ENCODE measurements at places on chromosomes 2 and 18.

DNA sequence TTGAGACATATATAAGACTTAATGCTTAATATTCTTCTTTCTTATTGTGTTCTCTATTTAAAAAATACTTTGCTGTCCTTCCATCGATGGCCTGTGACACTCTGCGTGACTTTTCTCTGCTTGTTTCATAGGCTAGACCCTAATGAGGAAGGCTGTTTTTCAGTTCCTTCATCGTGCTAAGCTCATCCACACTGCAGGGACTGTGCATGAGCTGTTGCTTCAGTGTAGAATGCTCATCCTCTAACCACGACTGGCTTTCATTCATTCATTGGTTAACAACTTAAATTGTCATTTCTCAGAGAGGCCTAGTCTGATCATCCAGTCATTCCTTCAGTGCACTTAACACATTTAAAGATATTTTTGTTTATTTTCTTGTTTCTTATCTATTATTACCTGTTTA, 134.4 kb downstream of the CCDC85A start:
- no peak for DNase-seq

DNA sequence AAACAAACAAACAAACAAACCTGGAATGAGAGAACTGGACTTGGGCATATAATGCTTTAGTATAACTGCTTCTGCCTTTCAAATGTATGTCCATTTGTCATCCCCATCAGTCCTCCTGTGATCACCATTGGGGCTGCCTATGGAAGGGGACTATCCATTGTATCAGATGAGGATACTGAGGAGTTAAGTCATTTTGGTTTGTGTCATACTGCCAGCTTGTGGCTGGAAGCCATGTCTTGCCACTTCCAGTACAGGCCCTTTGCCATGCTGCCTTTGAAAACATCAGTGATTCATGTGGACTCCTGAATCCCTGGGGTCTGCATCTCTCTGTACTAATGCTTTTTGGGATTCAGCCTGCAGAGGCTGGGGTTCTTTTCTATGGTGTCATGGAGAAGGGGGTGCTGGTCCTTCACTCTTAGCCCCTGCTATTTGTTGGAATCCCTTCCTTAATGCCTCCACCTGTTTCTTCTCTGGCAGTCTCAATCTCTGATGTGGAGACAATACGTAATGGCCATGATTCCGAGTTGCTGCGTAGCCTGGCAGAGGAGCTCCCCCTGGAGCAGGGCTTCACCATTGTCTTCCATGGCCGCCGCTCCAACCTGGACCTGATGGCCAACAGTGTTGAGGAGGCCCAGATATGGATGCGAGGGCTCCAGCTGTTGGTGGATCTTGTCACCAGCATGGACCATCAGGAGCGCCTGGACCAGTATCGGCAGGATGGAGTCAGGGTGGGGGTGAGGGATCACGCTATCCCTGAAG, 10.6 kb downstream of the PLCD4 start:
- peak; percentile 40 for DNase-seq

- no peak for DNase-seq
Measured at GRCh38 chr2:44943031-44943692, 1.7 kb downstream of the SIX3 start.

GRCh38 chr2:217824223-217824622, 178.6 kb downstream of the TNS1 start:
- no peak for DNase-seq

DNA sequence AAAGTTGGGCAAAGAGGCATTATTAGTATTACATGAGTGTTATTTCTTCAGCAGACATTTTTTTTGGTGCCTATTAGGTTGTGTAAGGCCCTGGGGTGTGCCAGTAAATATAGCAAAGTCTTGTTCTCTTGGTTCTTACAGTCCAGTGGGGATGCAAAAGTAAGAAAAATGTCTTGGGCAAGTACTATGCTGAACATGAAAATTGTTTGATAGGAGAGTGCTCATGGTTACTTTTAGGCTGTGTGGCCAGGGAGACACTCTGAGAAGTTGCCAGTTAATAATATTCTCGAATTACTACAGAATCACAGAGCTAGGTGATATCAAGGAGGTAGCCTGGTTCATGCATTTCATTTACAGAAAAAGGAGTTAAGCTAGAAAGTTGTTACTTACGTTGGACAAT, 1.9 kb downstream of the AGFG1 start:
- no peak for DNase-seq

DNA sequence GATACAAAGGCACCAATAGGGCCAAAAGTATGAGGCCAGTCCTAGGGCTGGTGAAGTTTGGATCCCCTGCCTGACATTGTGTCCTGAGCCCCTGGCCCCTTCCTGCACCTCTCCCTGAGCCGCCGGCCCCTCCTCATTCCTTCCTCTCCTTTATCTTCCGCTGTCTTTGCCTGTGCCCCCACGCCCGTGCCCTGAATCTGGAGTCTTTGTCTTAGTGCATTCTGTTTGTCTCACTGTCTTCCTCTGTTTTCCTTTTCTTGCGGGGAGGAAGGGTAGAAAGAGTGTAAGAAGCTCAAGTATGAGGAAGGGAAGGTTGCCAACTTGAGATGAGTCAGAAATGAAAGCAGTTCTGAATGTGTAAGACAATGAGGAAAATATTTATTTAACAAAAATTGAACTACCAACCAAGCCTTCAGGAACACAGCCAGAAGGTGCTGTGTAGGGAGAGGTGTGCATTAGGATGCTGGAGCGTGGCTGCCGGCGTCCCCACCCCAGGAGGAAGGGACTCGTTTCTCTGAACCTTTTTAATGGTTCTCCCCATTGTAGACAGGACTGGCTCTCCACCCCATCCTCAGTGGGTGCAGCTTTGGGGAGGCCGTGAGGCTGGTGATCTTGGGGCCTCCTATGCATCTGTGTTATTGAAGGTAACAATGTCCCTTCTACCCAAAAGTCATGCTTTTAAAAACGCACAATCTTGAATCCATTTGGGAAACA, 133.1 kb downstream of the NEDD4L start:
- DNase-seq: peak; percentile 63

- no peak for DNase-seq
Measured at GRCh38 chr2:144464730-144465129, 55.2 kb downstream of the ZEB2 start.

DNA sequence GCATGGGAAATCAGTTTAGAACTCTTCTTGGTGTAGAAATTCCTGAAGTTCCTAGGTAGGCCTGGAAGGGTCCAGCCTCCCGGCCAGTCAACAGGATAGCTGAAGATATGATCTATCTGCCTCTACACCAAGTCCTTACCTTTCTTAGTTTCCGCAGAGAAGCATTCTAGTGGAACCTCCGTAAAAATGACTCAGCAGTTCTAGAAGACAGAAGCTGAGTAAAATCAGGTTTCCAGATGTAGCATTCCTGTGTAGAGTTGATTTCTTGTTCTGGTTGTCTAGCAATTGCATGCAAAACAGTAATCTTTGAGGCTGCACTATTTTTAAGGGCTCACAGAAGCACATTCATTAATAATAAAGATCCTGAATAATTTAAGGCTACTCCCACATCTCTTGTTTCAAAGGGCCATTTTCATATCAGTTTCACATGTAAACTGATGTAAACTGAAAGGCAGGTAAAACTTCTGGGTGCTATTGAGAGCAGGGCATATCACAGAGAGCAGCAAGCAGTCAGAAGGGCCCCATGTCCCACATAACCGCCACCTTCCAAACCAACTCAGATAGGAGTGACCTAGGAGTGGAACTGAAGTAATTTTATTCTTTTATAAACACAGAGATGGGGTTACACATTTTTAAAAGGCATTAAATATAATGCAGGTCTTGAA, 3.2 kb upstream of the DYTN start:
- DNase-seq: no peak

- DNase-seq: no peak
Measured at GRCh38 chr2:84652431-84652830, 136.1 kb downstream of the DNAH6 start.

GRCh38 chr2:13390676-13391075, 673.9 kb downstream of the TRIB2 start:
- DNase-seq: no peak

- no peak for DNase-seq
Measured at GRCh38 chr2:150588506-150588870, 101.0 kb upstream of the RND3 start.

GRCh38 chr18:42131066-42131929, 176.3 kb downstream of the PIK3C3 start:
- no peak for DNase-seq

DNA sequence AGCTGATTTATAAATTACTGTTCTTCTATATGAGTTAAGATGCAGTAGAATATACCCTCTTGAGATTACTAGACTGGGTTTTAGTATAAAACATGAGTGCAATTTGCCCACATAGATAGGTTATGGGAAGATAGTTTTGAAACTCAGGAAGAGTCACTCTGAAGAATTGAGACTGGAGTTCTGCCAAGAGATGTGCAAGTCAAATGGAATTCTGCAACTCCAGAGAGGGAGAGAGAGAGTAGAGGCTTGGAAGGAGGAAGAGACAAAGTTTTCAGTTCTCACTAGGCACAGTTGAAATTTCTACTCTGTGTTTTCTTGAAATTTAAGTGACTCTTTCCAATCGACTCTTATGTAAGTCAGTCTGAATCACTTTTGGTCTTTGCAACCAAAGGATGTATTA, 878.8 kb downstream of the TSN start:
- DNase-seq: peak; percentile 57

DNA sequence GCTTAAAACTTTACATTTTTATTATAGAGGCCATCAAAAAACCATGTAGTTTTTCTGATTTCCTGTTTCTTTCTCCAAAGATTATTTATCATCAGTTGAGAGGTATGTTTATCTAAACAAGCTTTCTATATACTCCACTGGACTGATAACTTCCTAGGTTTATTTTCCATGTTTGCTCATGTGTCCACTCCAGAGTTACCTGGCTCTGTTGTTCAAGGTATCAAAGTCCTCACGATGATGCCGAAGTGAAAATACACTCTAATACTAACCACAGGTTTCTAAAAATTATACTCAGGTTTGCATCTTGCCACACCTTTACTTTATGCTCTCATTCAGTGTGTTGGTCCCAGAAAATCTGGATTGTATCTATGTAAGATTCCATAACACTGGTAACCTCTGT, 287.9 kb upstream of the GULP1 start:
- DNase-seq: no peak

GRCh38 chr18:39854291-39854690, 2100.7 kb upstream of the PIK3C3 start:
- no peak for DNase-seq

DNA sequence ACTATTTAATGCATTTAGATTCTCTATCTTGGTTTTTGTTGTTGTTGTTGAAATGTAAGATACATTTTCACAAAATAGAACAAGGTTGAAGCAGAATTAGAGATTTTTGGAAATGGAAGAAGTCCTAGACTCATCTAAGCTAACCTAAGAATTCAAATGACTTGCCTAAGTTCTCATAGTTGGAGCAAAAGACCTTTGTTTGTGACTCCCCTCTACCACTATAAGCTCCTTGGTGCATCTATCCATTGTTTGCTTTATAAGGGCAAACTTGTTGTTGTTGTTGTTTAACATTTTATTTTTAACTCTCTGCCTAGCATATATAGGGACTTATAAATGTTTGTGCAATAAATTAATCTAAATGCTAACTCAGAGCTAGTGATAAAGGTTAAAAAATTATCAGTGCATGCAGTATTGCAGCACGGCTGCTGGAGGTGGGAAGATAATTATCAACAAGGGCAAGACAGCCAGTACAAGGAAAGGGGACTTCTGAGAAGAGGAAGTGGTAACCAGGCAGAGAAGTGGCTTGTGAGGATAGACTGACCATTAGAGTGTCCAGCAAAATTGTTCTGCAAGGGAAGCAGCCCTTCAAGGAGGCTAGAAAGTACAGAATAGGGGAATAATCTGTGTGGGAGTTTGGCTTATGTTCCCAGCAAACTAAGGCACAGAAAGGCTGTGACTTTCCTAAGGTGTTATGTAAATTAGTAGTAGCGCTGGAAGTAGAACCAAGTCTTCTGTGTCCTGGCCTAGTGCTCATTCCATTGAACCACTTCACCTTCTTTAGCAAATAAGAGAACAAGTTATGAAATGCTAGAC, 38.1 kb upstream of the ACYP2 start:
- DNase-seq: no peak

GRCh38 chr2:171878481-171878993, 15.5 kb downstream of the SLC25A12 start:
- DNase-seq: peak; percentile 44

- DNase-seq: no peak
Measured at GRCh38 chr2:241136191-241136590, 13.1 kb downstream of the PASK start.

DNA sequence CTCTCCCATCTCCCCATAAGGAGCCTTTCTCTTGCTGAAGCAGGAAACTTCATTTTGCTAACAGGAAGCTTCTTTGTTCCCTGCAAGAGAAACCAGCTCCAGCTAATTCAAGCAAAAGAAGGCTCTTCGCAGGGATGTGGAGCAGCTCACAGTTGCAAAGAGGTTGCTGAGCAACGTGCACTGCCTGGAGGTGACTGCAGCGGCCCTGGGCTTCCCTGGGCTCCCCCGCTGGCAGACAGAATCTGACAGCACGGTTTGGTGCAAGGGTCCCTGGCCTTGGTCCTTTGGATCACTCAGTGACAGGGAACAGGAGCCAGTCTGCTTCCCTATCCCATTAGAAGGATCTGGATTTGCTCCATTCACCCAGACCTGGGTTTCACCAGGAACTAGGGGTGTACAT, 25.8 kb downstream of the GPR55 start:
- no peak for DNase-seq

DNA sequence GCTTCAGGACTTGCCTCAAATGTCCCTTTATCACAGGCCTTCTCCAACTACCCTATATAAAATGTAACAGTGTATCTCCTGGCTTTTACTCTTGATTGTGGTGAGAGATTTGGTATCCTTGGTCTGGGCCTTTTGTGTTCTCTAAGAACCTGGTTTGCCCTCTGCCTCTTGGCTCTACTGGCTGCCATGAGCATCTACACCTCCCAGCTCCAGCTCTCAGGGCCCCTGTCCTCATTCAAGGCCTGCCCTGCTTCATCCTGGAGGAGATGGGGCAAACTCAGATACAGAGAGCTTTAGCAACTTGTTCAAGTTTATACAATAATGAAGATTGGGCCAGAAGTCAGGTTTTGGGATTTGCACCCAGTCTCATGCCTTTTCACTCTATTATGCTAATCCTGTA, 45.0 kb downstream of the QPCT start:
- DNase-seq: no peak

DNA sequence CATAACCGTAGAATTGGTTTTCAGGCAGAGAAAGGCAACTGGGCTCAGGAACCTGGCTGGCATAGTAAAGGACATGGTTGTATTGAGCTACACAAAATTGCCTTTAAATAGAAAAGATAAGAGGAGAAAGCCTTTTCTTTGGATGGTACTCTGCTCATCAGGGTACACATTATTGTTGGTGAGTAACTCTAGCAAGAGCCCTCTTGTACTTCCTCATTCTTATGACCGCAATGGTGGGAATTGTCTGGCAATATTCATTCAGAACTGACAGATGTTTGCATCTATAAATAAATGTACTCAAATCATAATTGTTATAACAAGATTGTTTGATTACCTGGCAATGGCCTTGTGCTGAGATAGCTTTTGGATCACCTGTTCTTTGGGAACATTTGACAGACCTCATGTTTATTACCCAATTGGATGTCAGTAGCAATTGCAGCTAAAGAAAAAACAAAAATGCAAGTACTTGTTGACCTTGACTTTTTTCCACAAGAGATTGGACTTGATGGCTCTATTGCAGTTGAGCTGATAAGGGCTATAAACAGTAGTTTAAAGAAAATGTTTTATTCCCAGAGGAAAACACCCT, 43.9 kb downstream of the MEIS1 start:
- no peak for DNase-seq
